Sigmoid colon (tissue), 7 donors: ENCODE measurements at places on chromosomes 5 and 9.

GRCh38 chr9:3343671-3344070 lies 182.1 kb downstream of the RFX3 start:
- no peak for DNase-seq

GRCh38 chr9:113593682-113594281 lies 130.3 kb downstream of the RGS3 start:
- peak; percentile 97 for DNase-seq

DNA sequence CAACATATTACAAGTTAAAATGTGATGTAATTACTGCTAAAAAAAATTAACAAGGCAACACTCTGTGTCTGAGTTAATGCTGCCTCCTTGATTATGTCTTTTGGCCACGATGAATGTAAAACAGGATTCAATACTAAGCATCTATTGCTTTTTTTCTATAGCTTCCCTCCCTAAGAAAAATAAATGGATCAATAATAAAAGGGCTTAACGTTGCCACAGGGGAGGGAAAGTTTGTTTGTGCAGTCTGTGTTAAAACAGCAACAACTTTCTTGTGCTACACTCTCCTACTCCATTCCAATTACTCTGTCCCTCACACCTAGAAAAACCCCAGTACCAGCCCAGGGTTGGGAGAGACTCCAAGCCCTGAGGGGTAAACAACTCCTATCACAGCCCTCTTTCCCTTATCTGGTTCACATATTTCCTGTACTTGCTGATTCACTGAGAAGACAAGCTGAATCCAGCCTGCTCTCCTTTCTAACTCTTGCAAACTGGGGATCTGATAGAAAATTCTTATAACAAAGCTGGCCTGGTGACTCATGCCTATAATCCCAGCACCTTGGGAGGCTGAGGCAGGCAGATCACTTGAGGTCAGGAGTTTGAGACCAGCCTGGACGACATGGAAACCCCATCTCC lies 44.8 kb downstream of the PTPN3 start:
- DNase-seq: no peak

- DNase-seq: no peak
Measured at GRCh38 chr5:141635646-141636045, 1.0 kb downstream of the HDAC3 start.

DNA sequence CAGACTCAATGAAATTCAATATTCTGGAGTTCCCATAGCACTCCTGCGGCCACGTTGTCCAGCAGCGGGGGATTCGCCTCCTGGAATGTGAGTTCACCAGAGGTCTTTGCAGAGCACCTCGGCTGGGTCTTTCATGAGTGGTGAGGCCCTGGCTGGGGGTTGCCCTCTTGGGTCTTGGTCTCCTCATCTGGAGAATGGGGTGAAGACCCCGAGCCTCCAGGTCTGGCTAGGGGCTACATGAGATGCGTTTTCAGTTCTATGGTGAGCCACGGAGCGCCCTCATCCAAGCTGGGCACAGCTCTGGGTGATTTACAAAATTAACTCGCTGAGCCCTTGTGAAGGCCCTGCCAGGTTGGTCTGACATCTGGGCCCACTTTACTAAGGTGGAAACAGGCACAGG lies 37.5 kb upstream of the RXRA start:
- DNase-seq: no peak

DNA sequence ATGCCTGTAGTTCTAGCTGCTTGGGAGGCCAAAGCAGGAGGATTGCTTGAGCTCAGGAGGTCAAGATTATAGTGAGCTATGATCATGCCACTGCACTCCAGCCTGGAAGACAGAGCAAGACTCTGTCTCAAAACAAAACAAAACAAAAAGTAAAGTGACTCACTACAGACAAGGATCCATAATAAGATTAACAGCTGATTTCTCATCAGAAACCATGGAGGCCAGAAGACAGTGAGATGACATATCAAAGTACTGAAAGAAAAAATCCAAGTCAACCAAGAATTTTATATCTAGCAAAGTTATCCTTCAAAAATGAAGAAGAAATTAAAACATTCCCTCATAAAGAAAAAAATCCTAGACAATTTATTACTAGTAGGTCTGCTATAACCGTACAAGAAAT lies 69.4 kb upstream of the ZBTB43 start:
- no peak for DNase-seq

DNA sequence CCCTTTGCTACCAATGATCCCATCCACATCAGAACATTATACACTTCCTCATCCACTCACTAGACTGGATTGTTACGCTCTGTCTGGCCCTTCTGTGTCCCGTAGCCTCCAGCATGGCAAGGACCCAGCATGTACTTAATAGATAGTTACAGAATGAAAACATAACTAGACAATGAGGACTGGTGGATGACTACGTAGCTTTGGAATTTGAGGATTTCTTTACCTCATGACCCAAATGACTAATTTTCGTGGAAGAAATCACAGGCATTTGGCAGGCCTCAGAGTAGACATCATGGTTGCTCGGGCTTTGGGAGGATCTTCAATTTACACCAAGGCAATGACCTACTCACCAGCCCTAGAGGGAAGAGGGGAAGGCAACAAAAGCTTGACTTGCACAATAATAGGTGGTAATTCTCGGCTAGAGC lies 299.8 kb downstream of the TLE1 start:
- DNase-seq: peak; percentile 74

DNA sequence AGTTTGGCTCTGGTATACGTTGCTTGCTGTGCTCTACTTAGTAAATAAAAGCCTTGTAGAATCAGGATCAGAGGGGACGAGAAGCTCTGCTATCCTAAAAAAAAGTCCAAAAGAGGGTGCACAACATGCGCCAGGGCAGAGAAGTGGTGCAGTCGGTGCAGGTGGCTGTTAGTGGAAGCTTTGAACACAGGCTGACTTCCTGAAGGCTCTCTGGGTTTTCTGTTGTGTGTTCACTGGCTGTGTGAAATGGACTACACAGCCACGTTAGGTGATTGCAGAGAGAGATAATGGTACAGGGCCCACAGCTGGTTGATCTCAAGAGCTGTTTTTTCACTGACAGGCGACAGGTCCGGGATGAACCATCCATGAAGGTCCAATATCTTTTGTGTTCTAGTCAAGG lies 167.4 kb downstream of the TMEM167A start:
- DNase-seq: no peak

GRCh38 chr5:138077064-138077696 lies 6.7 kb upstream of the WNT8A start:
- DNase-seq: peak; percentile 77

DNA sequence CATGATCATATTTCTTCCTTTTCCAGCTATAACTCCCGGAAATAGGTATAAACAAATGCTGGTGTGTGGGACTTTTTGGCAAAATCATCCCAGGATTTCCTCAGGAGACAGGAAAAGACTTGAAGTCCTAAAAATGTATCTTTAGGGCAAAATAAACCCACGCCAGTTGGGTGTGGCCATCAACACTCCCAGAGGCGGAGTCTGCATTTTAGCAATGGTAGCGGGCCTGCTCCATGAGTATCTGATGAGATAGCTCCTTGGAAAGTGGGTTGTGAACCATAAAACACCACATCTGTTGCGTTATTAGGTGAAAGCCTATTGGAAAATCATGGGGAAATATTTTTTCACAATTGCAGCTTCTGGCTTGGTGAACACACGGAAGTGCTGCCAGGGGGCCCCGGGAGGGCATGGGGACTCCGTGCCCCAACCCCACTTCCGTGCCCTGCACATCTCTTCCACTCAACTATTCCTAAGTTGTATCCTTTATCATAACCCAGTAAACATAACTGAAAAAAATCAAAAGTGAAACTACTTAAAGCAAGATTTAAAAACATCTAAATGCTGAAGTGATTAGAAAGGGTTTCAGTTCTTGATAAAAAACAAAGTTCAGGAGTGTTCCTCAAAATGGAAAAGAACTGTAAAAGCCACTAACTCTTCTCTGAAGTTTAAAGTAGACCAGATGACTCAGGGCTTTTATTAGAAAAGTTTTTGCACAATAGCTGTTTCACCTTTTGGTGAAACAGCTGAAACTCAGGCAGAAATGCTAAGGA lies 111.2 kb downstream of the LRRC70 start:
- no peak for DNase-seq

GRCh38 chr9:134400283-134400682 lies 74.0 kb downstream of the RXRA start:
- no peak for DNase-seq
